Inflammatory macrophage treated with lipopolysaccharide for 4 hours (primary cell): ENCODE measurements at places on chromosomes 12 and 14.

- DNase-seq, result peak; percentile 57
Measured at GRCh38 chr12:108495054-108495453, 20.0 kb upstream of the FICD start.

DNA sequence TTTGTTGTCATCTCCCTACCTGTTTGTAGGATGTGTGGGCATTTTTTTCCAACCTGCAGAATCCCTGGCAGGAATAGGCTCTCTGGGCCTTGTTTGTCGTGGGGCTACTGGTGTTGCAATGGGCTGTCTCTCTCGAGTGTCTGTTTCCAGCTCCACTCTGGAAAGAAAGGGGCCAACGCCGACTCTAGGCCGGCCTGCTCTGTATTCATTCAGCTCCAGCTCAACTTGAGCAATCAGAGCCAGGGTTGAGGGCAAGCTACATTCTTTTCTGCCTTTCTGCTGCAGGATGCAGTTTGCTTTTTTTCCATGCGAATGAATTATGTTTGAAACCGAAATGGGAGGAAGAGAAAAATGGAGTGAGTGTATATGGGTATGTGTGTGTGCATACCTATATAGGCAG is 2.3 kb downstream of the JDP2 start:
- no peak for DNase-seq

GRCh38 chr12:76421046-76421445 is 72.8 kb upstream of the BBS10 start:
- DNase-seq, result no peak

GRCh38 chr12:124979568-124979967 is 9.4 kb downstream of the DHX37 start:
- no peak for DNase-seq

DNA sequence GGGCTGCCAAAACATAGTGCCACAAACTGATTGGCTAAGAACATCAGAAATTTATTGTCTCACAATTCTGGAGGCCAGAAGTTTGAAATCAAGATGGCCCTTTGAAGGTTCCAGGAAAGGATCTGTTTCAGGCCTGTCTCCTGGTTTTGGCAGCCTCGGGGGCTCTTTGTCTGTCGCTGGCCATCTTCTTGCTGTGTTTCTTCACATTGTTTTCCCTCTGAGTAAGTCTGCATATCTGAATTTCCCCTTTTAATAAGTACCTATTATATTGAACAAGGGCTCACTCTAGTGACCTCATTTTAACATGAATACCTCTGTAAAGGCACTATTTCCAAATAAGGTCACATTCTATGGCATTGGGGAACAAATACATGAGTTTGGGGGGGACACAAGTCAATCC is 467.1 kb upstream of the MGAT4C start:
- DNase-seq, result no peak

DNA sequence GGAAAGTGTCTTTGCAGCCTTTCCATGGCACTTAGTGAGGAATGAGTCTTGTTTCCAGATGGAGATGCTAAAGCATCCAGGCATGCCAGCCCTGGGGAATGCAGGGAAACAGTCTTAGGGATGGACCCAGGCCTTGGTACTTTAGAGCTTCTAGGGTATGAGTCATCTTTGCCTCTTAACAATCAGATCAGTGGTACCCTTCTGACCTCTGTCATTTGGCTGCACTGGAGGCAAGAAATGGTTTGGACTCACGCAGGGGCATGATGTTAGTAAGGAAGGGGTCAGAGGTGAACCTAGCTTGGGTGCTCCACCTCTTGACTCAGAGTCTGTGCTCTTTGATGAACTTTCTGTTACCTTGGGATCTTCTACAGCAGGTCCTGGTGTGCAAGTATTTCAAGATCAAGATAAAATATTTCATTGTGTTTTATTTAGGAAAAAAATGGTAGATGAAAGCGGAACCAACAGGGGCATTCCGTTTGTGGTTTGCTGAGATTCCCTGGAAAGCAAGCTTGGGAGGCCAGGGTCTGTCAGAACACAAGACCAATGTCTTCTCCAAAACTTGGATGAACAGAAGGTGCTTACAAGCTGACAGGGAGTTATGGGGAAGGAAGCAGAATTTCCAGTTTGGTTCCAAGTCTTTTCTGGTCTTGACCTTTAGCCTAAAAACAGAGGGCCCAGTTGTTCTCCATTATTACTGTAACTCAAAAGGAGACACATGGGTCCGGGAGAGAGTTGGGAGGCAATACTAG is 216.2 kb downstream of the ZFP36L1 start:
- DNase-seq, result peak; percentile 20

DNA sequence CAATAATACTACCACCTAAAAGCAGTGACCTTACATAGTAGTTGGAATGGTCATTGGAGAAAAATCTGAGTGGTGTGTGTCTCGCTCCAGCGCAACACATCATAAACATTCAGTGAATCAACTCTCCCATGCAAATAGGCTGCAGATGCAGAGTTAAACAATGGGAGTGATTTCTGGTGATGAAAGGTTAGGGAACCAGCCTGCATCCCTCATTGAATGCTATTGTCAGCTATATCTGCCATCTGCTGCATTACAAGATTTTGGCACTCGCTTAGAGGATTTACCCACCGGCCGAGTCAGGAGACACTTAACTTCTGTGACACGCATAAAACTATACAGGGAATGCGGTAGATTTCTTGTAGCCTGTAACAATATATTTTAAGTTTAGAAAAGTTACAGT is 900.9 kb downstream of the FLRT2 start:
- DNase-seq, result no peak

- no peak for DNase-seq
Measured at GRCh38 chr12:113134521-113134951, 1.0 kb downstream of the RASAL1 start.

GRCh38 chr12:67515679-67516340 is 132.7 kb upstream of the DYRK2 start:
- DNase-seq, result peak; percentile 47

DNA sequence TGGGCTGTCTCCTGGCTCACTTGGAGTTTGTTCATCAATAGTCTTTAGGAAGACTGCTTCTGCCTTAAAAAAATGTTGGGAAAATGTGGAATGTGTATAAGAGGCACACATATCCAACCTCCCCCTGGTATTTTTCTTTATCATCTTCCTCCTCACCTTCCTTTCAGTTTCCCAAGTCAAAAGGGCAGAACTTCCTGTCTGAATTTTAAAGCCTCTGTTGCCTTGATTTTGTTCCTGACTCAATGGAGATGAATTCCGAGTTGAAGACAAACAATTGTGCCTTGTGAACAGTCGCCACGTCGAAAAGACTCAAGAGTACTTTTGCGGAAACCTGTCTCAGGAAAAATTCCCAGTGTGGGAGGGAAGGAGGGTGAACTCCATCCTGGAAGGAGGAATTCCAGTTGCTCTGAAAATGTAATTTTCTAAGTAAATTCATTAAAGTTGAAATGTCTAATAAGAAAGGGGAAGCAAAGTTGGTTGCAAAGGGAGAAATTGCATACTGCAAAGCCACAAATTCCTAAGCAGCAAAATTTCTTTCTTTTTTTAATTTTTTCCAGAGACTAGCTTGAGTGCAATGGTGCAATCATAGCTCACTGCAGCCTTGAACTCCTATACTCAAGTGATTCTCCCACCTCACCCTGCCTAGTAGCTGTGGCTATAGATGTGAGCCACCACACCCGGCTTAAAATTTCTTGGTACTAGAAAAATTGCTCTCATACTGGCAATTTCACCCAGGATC is 50.2 kb upstream of the ELK3 start:
- peak; percentile 40 for DNase-seq

GRCh38 chr14:59490756-59491155 is 6.4 kb downstream of the JKAMP start:
- DNase-seq, result no peak

DNA sequence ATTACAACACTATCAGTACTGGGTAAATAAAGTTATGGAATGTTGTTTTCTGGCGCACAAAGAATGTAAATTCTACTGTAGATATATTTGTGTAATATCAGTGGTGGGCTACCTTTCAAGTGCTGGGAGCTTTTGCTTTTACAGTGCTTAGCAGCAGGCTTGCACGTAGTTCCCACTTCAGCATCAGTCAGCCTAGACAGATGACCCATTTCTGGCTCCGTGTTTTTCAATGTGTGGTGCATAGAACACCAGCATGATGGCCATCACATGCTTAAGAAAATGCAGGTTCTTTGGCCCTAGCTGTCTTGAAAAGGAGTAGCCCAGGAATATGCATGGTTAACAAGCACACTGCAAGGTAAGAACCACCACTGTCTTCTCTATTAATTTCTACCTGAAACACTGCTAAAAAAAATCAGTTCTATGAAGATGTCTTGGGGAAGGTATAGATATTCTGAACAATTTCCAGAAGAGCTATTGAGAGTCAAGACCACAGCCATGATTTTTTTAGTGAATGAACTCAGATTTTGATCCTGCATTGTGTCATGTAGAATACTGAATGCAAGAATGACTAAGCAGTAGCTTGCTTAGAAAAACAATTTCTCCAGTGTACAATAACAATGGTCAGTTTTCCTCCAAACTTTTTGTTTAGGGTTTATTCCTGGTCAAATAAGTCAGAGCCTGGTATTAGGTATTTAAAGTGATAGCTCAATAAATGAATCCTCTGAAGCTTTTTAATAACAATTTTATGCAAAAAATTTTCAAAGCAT is 195.7 kb downstream of the AKAP6 start:
- DNase-seq, result no peak

DNA sequence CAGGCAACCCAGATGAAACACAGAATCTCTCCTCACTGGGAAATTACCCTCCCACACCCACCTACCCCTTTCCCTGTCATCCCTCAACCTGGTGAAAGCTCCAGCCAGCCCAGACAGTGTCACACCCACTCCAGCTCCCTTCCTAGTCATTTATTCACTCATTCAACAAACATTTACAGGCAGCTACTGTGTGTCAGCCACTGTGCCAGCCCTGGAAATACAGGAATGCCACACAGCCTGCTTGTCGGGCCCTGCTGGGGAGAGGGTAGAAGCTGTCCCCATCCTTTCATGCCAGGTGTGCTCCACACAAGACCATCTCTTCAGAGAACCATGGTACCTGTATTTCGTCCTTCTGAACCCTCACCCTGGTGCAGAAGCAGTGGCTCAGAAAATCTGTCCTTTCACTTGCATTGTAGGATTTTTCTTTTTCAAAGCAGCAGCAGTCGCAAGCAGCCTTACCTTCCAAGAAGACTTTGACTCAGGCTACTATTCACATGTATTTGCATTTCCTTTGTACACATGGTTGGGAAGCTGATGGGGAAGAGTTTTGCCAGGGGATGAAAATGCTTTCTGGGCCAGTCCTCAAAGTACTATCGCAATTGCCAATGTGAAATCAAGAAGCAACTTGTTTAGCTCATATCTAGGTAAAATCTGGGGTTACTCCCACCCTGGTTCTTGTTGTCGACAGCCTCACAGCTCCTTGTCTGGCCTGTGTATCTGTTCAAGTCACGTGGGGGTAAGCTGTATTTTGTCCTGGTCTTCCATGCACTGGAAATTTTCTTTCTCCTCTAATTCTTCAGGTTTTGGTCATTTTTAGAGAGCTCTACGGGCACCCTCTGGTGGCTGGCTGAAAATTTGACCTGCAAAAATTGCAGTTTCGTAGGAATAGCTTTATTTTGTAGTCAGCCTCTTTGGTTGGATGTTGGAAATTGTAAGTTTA is 147.4 kb upstream of the EGLN3 start:
- DNase-seq, result peak; percentile 41

DNA sequence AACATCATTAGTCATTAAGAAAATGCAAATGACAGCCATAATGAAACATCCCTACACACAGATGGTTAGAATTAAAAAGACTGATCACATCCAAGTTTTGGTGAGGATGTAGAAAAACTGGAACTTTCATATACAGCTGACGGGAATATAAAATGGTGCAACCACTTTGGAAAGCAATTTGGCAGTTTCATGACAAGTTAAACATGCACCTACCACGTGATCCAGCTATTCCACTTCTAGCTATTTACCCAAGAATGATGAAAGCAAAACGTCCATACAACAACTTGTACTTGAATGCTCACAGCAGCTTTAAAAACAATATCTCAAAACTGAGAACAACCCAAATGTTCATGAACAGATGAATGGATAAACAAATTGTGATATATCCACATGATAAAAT is 77.9 kb upstream of the AVPR1A start:
- DNase-seq, result no peak

DNA sequence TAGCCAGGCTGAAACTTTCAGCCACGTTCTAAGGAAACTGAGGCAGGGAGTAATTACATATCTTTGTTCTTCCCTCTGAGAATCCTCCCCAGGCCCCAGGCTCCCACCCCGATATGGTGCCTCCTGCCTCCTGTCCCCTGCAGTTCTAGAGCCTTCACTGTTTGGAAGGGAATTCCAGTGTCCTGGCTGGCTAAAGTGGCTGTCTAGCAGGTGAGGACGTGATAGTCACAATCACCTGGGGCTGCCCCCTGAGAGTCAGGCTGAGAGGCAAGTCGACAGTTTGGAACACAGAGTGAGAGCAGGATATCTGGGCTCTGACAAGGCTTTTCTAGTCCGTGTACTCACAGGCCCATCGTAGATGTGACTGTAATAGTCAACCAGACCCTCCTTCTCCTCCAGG is 6.3 kb upstream of the RPAP3 start:
- no peak for DNase-seq

DNA sequence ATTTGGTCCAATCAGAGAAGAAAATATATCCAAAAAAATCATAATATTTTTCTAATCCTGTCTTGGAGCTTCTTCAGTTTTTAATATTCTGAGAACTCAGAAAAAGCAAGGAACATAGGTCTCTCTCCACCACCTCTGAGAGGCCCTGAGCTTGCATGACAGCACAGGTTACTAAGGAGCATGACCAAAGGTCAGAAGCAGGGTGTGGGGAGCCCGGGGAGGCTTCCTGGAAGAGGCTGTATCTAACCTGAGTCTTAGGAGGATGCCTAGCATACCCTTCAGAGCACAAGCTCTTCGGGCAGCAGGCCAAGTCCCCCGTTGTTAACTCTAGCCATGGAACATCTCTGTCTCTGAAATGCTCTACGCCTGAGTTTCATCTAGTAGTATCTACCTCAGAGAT is 15.7 kb upstream of the STON2 start:
- no peak for DNase-seq

DNA sequence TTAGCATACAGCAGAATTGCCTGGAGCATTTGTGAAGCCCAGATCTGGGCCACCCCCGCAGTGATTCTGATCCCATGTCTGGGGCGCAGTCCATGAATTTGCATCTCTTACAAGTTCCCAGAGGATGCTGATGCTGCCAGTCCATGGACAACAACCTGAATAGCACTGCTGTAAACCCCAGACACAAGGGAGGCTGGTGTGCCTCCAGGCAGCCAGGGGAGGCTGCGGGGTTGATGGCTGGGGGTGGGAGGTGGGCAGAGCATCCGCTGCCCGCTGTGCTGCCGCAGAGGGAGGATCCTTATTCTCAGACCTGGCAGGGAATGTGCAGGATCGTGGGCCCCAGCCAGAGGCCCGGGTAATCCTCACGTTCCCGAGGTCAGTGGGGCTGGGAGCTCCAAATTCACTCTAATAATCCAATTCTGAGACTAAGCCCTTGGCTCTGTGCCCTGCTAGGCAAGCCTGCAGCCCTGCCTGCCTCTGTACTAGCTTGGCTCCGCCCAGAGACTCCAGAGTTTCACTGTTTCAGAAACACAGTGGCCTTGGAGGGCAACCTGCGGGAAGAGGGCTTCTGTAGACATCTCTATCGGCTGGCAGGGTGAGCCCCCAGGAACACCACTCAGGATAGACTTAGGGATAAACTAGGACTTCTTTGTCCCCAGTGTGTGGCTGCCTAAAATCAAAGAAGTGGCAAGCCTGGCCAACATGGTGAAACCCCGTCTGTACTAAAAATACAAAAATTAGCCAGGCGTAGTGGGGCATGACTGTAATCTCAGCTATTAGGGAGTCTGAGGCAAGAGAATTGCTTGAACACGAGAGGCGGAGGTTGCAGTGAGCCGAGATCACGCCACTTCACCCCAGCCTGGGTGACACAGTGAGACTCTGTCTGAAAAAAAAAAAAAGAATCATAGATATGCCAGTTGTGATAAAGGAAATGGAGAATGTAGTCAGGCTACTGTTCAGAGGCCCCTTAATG is 17.8 kb upstream of the MLEC start:
- DNase-seq, result no peak
